Stimulated activated CD4-positive, alpha-beta T cell treated with anti-CD3 and anti-CD28 coated beads, Interleukin-4, amount 100 ng/mL, for 4 hours (primary cell): ENCODE measurements at places on chromosomes 5 and 9.

DNA sequence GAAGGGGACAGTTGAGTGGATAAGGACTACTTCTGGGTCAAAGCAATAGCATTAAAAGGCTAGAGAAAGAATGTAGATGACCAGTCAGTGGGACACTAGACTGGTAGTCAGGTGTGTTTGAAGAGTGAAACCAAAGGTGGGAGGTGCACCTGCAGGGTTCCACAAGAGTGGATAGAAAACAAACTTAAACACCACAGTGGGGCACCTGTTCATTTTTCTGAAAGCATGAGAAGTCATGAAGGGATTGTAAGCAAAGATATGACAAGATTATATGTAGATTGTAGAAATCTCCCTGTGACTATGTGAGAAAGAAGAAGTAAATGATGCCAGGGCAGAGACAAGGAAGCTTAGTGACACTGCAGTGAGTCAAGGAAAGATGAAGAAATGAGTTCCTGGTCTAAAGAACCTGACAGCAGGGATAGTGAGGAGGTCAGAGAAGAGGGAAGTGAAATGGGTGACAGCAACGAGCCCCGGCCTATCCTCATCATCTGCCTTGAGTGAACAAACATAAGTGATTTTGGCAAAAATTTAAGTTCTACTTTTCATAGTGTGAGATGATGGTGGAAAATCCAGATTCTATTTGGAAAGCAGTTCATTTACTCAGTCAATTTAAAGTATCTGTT is 296.9 kb downstream of the TLE4 start:
- DNase-seq, result no peak

- no peak for DNase-seq
These were observed 472.1 kb downstream of the CTNND2 start for GRCh38 chr5:11432116-11432515.

DNA sequence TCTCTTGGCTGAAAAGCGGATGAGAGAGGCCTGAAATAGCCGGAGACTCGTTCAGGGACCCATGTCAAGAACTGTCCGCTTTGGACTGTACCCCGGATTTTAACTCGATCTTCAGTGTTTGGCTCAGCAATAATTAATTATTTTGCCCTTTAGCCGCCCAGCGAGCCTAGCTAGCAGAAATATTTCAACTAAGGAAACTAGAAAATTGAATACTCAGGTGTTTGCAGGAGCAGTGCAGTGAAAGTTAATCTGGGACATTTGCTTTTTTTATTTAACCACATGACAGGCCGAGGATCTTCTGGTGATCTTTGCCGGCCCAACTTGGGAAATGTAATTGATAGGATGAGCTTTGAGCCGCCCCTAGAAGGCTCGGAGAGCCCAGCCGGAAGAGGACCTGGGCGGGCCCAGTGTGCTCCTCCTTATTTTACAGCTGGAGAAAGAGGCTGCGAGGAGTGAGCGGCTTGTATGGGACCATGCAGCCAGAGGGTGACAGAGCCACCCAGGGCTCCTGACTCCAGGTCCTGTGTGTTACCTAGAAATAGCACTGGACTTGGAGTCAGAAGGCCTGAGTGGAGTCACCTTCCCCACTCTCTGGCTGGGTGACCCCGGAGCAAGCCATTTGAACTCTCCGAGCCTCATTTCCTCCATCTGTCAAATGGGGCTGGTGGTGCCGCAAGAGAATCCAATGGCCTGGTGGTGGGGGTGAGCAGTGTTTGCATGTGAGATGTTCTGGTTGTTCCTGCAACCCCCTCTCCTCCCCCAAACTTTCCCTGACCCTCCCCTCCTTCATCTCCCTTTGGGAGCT is 2.4 kb downstream of the PPARGC1B start:
- DNase-seq, result no peak

GRCh38 chr5:102715082-102715807 is 39.9 kb upstream of the PAM start:
- DNase-seq, result no peak
